ENCODE measurements at places on chromosomes 5 and 9. TPM values are rescaled to one million over a fixed set of nuclear protein-coding genes. Genes with fewer than 3 reads are reported as not detected.

PCDHB13 gene
- total RNA-seq, result not detected

WDR31 gene
- total RNA-seq, result 1.4 TPM

STKLD1 gene
- total RNA-seq, result 1.3 TPM

SLC2A8 gene
- total RNA-seq, result 13.8 TPM

JAKMIP2 gene
- 1.2 TPM for total RNA-seq

GRCh38 chr5:168347368-168348083 lies 56.1 kb downstream of the WWC1 start:
- no peaks in the 10 kb centered on the region for H3K4me1 ChIP-seq
- no peaks in the 10 kb centered on the region for H3K36me3 ChIP-seq
- peaks cover 8% of the 10 kb centered on the region for H3K27me3 ChIP-seq
- DNase-seq, result no peak
- no peak overlapping the region for H3K4me3 ChIP-seq
- H3K27ac ChIP-seq, result no peak overlapping the region

DNA sequence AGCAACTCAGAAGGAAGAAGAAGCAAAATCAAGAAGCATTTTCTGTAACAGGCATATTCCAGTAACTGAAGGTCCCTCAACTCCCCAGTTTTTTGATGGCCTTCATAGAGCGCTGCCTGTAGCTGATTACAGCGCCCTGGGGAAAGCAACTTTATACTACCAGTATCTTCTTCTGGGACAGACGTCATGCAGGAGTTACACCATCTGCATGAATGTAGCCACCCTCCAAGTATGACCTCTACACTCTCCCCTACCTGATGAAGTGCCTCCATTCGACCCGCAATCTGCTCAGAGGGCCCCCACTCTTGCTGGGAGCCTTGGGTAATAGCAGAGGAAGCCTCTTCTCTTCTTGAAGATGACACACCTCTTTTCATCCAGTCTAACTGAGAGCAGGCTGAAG lies 21.0 kb upstream of the SH3TC2 start:
- no peaks in the 10 kb centered on the region for H3K27me3 ChIP-seq
- no peaks in the 10 kb centered on the region for H3K36me3 ChIP-seq
- H3K27ac ChIP-seq, result no peak overlapping the region

DNA sequence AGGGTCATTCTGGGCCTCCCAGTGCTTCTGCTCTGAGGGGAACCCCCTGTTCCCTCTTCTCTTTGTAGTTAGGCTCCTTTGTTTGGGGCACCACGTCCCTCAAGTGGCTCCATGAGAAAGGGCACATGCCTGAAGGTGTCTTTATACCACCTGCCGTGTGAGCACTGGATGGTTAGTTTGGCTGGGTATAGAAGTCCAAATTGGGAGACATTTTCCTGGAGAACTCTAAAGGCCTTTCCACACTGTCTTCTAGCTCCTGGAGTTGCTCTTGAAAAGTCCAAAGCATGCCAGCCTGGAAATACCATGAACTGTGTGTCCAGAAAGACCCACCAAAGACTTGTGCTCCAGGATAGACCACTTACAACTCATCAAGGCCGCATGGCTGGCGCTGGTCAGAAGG lies 11.1 kb upstream of the CCDC187 start:
- peaks cover 10% of the 10 kb centered on the region for H3K36me3 ChIP-seq
- no peaks in the 10 kb centered on the region for H3K4me1 ChIP-seq
- H3K27me3 ChIP-seq, result no peaks in the 10 kb centered on the region
- no peak overlapping the region for H3K4me3 ChIP-seq
- H3K27ac ChIP-seq, result no peak overlapping the region

- H3K27ac ChIP-seq, result peak within 1 kb of the TSS; percentile 90
- H3K36me3 ChIP-seq, result no peaks in the 10 kb centered on the region
- peak within 1 kb of the TSS; percentile 94 for H3K4me3 ChIP-seq
- H3K27me3 ChIP-seq, result no peaks in the 10 kb centered on the region
- peak; percentile 83 for DNase-seq
- peaks cover 27% of the 10 kb centered on the region for H3K4me1 ChIP-seq
Observed at GRCh38 chr9:99906403-99907207, at the start of gene STX17. Gene STX17 (plus strand): TSS chr9:99906654. CDS start chr9:99915240, 8,586 bp downstream.

GRCh38 chr9:128055344-128056040 lies 11.6 kb downstream of the NAIF1 start:
- DNase-seq, result no peak
- H3K36me3 ChIP-seq, result no peaks in the 10 kb centered on the region
- H3K4me1 ChIP-seq, result no peaks in the 10 kb centered on the region

- no peak overlapping the region for H3K27ac ChIP-seq
- DNase-seq, result no peak
- no peak overlapping the region for H3K4me3 ChIP-seq
- H3K36me3 ChIP-seq, result no peaks in the 10 kb centered on the region
Observed at GRCh38 chr5:139869042-139869790, 73.6 kb downstream of the PSD2 start.

GRCh38 chr9:2526071-2526828 lies 95.3 kb upstream of the VLDLR start:
- H3K36me3 ChIP-seq, result no peaks in the 10 kb centered on the region
- H3K27me3 ChIP-seq, result peaks cover 6% of the 10 kb centered on the region
- no peak overlapping the region for H3K4me3 ChIP-seq

DNA sequence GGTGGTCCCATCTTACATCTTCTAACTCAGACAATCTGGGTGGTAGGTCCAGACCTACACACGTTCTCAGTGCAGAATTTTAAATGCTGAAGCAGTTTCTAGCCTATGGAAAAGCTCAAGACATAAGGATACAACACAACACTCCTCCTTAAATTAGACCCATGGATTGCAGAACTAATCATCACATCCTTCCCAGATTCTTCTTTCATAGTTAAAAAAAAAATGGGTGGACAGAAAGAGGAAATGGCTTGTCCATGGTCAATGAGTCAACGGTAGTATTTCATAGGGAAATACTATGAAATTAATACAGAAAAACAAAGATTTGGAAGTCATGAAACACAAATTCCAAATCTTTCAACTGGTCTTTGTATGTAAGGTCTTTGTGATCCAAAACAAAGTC lies 106.9 kb downstream of the PAPPA start:
- no peak overlapping the region for H3K27ac ChIP-seq
- no peak overlapping the region for H3K4me3 ChIP-seq
- DNase-seq, result no peak
- H3K36me3 ChIP-seq, result no peaks in the 10 kb centered on the region

DNA sequence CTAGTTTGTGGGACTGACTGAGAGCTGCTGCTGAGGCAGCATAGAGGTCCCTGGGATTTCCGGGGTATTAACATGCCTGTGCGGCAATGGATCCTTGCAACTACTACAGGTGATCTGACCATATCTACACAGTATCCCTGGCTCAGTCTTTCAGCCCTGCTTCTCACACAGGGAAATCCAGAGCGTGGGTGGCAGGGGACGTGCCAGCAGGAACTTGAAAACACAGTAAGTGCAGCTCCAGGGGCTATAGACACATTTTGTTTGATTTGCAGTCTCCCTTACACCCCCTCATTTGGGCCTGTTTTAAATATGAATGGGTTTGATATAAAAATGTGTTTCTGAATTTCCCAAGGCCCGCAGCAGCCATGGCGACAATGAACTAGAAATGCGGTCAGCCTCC lies 209.5 kb downstream of the DCP2 start:
- H3K4me3 ChIP-seq, result no peak overlapping the region
- DNase-seq, result no peak
- no peaks in the 10 kb centered on the region for H3K4me1 ChIP-seq
- H3K36me3 ChIP-seq, result no peaks in the 10 kb centered on the region
- H3K27me3 ChIP-seq, result no peaks in the 10 kb centered on the region

GRCh38 chr9:114238891-114239875 lies 83.7 kb upstream of the ORM1 start:
- H3K4me1 ChIP-seq, result no peaks in the 10 kb centered on the region
- no peaks in the 10 kb centered on the region for H3K27me3 ChIP-seq
- no peak overlapping the region for H3K27ac ChIP-seq
- H3K4me3 ChIP-seq, result no peak overlapping the region
- no peaks in the 10 kb centered on the region for H3K36me3 ChIP-seq
- no peak for DNase-seq

DNA sequence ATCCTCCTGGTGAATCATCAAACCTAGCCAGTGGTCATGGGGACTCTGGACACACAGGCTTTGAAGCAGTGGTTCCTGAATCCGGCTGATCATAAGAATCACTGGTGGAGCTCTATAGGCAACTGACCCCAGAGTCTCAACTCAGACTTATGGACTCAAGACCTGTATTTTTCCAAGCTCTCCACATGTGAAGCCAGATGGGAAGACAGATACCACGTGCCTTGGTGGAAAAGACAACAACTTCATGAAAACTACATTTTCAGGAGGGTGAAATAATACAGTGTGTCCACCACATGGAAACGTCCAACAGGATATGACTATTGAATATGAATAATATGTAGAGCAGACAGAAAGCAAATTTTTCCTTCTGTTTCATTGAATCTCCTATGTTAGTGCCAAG lies 33.7 kb downstream of the GABRP start:
- no peaks in the 10 kb centered on the region for H3K36me3 ChIP-seq
- no peaks in the 10 kb centered on the region for H3K27me3 ChIP-seq
- no peak for DNase-seq

DNA sequence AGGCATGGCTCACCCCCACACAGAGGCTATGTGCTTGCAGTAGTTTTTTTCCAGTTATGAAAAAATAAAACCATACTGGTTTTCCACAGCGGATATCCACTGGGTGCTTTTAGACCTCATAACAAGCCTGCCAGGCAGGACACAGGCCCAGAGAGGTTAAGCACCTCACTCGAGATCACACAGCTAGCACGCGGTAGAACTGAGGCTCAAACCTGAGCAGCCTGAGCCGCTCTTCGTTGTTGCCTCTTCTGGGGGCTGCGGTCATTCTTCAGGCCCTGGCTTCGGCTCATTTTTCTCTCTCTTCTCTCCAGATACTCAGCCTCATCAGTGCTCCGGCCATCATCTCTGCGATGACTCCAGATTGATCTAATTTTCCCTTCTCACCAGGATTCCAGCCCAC lies 196.0 kb downstream of the TTLL11 start:
- H3K27ac ChIP-seq, result no peak overlapping the region
- no peaks in the 10 kb centered on the region for H3K27me3 ChIP-seq
- peaks cover 2% of the 10 kb centered on the region for H3K36me3 ChIP-seq
- H3K4me1 ChIP-seq, result no peaks in the 10 kb centered on the region
- DNase-seq, result no peak

DNA sequence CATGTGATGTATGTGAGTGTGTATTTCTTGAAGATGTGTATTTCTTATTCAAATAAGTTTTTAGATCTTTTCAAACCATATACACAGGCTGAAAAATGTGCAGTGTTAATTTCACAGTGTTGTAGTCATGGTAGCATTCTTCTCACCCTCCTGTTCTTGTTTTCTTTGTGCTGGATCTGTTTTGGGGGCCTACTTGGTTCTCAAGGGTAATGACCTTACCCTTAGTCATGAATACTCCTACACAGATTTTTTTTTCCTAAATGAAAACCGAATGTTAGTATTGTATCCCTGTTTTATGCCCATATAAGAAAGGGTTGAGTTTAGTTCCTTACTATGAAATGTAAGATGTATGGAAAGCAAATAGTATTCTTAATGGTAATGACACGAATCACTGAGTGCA lies 88.0 kb downstream of the SLC44A1 start:
- no peak for DNase-seq
- no peak overlapping the region for H3K4me3 ChIP-seq
- no peaks in the 10 kb centered on the region for H3K27me3 ChIP-seq
- peaks cover 7% of the 10 kb centered on the region for H3K4me1 ChIP-seq
- H3K36me3 ChIP-seq, result no peaks in the 10 kb centered on the region
- no peak overlapping the region for H3K27ac ChIP-seq

DNA sequence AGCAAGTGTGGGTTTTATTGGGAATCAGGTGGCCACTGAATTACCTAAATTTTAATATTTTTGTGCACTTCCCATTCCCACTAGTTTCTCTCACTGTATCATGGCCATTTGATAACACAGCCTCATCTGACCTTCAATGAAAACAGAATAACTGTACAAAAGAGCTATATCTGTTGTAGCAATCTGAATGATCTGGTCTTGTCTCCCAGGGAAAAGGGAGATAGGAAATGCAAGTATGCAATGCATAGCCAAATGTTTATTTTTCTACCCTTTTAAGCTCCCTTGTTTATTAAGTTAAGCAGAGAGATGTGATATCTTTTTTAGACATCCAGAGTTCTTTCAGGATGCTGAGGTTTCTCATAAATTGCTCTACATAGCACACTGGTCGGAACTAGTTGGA lies 288.3 kb upstream of the CLINT1 start:
- H3K4me1 ChIP-seq, result no peaks in the 10 kb centered on the region
- no peaks in the 10 kb centered on the region for H3K27me3 ChIP-seq
- H3K4me3 ChIP-seq, result no peak overlapping the region
- H3K27ac ChIP-seq, result no peak overlapping the region

GRCh38 chr5:153402550-153402949 lies 87.9 kb upstream of the GRIA1 start:
- H3K4me3 ChIP-seq, result no peak overlapping the region
- H3K27me3 ChIP-seq, result no peaks in the 10 kb centered on the region
- H3K4me1 ChIP-seq, result no peaks in the 10 kb centered on the region
- DNase-seq, result no peak

DNA sequence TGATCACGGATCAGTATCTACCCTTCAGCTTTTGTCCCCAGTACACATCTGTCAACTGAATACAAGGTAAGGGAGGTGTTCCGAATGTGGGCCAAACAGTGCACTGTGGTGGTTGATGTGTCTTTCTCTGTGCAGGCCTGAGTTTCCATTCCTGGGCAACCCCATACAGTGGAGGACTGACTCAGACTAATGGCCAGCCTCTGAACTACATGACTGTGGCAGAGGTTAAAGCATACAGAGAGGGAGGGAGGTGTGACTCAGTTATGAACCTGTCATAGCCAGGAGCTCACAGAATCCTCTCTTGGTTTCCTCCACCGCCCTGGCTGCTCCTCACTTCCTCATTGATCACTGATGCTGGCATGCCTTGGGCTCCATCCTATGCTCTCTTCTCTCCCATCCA lies 136.4 kb upstream of the TAS2R1 start:
- DNase-seq, result no peak
- no peaks in the 10 kb centered on the region for H3K4me1 ChIP-seq
- H3K36me3 ChIP-seq, result no peaks in the 10 kb centered on the region
- H3K27ac ChIP-seq, result no peak overlapping the region

GRCh38 chr5:124748687-124749594 lies 2.5 kb upstream of the ZNF608 start:
- H3K4me1 ChIP-seq, result peaks cover 20% of the 10 kb centered on the region
- H3K27ac ChIP-seq, result no peak overlapping the region
- H3K36me3 ChIP-seq, result no peaks in the 10 kb centered on the region
- peak overlapping the region; percentile 81 for H3K4me3 ChIP-seq
- peaks cover 14% of the 10 kb centered on the region for H3K27me3 ChIP-seq
- DNase-seq, result peak; percentile 26
